ENCODE measurements at places on chromosomes 2 and 18. TPM values are rescaled to one million over a fixed set of nuclear protein-coding genes. Genes with fewer than 3 reads are reported as not detected.

GRCh38 chr2:115057473-115057872 is 615.0 kb downstream of the DPP10 start:
- H3K27ac ChIP-seq: no peak overlapping the region
- no peaks in the 10 kb centered on the region for H3K27me3 ChIP-seq
- H3K4me3 ChIP-seq: no peak overlapping the region
- no peaks in the 10 kb centered on the region for H3K36me3 ChIP-seq
- no peaks in the 10 kb centered on the region for H3K4me1 ChIP-seq

DNA sequence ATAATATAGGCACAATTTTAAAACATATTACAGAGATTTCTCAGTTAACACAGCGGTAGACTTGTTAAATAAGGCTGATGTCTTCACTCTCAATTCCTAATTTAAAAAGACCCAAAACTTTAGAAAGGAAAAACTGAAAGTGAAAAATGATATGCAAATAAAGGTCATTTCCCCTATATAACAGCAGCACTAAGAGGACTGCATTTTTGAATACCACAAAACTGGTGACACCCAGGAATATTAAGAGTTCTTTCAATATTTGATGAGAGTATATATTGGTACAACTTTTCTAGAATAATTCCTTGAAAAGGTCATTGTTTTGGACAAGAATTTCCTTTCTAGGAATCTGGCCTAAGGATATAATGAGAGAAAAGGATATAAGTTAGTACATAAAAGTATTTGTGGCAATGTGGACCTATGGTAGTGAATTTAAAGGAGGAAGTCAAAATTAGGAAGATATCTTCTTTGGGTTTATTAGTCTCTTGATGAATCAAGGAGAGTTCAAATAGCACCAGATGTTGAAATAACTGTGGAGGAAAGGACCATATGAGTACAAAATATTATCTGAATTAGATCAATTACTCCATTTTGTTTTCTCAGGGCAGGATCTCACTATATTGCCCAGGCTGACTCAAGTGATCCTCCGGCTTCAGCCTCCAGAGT is 70.3 kb downstream of the TMEM237 start:
- H3K4me1 ChIP-seq: no peaks in the 10 kb centered on the region
- DNase-seq: no peak
- no peaks in the 10 kb centered on the region for H3K27me3 ChIP-seq
- no peak overlapping the region for H3K4me3 ChIP-seq
- H3K27ac ChIP-seq: no peak overlapping the region
- H3K36me3 ChIP-seq: no peaks in the 10 kb centered on the region

DNA sequence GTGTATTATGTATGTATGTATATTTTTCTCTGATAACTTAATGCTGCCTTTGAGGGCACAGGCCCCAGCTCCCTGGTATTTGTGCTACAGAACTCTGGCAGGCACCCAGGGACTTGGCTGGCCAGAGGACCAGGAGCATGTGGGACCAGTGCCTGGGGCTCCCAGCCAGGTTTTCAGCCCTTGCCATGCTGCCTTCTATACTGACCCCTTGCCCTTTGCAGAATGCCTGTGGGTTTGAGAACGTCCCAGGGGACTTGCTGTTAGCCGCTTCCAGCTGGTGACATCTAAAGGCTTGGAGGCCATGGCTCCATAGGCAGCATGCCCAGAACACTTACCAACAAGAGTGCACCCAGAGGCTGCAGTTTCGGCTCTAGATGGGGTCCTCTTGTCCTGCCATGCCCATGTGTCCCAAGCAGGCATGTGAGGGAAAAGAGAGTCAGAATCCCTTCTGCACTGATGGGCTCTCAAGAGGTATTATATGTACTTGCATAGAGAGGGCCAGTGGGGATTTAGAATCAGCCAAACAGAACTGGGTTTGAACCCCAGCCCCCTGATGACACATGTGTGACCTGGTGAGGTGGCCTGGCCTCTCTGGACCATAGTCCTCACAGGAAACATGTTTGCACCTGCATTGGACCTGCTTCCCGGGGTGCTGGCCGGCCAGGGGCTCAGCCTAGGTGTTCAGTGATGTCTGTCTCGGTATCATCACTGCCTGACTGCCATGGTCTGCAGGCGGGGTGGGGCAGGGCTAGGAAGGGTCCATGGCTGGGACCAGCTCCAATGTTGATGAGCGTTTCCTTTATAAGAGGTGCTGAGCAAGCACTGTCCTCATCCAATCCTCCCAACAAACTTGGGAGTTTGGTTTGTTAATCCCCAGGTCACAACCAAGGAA is 119.2 kb upstream of the FHL2 start:
- H3K4me1 ChIP-seq: peaks cover 10% of the 10 kb centered on the region
- no peak overlapping the region for H3K27ac ChIP-seq
- DNase-seq: peak; percentile 31
- H3K36me3 ChIP-seq: no peaks in the 10 kb centered on the region

Gene ZNF521
- total RNA-seq: not detected

Gene CD8B2
- total RNA-seq: not detected

Gene RDH14
- 14.5 TPM for total RNA-seq

Gene UGT1A8
- total RNA-seq: not detected

Gene APOB
- total RNA-seq: not detected

Gene NMUR1
- not detected for total RNA-seq
